ENCODE measurements at places on chromosomes 6 and 20. TPM values are rescaled to one million over a fixed set of nuclear protein-coding genes. Genes with fewer than 3 reads are reported as not detected.

DNA sequence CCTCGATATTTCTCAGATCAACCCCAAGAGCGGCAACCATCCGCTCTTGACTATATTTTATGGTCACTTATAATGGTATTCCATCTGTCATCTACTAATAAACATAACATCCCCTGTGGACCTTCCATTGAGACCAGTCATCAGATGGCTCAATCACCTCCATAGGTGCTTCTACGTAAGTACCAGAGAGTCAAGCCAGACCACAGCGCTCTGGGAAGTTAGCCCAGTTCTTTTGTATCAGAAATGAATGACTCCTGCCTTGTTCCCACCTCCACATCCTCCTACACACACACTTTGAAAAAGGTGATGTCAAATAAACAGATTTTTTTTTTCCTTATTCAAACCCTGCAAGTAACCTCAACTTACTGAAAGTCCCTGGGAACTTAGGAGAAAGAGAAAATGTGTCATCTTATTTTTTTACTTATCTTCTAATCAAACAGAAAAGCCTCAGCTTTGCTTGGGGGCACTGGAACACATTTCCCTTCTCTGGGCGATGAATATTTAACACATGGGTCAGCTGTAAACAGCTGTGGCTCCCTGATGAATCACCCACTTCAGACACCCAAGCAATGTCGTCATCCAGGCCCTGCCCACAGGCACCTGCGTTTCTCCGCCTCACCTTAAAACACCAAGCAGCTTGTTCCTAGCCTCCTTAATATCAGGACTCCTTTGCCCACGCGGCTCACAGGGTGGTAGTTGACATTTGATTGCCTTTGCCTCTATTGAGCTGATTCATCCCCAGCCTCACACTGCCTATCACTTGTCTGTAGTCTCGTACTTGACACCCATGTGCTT, 121.4 kb upstream of the LY86 start:
- no peak for DNase-seq

GRCh38 chr6:106315765-106316374, 9.7 kb downstream of the ATG5 start:
- DNase-seq: no peak

GRCh38 chr6:31821301-31822035, 6.1 kb upstream of the HSPA1B start:
- peak; percentile 78 for DNase-seq

GRCh38 chr20:37366743-37367142, 20.8 kb downstream of the SRC start:
- no peak for DNase-seq

Gene SRMS
- total RNA-seq: not detected

Data from adrenal gland (tissue), 19 donors.